ENCODE measurements at places on chromosomes 6 and 20.

DNA sequence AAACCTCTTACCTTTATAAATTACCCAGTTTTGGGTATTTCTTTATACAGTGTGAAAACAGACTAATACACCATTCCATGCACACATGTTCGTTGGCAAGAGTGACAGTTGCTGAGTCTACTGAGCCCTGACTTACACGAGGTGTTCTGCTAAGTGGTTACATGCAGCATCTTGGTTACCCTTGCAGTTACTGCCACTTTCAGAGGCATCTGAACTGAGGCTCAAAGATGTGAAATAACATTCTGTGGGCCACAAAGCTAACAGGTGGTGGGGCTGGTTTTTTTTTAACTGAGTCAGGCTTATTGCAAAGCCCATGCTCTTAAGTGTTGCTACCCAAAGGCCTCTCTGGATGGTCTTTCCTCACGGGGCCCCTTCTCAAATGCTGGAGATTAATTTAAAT, 54.4 kb upstream of the GTSF1L start:
- no peak for DNase-seq

GRCh38 chr6:37016995-37017394, 11.5 kb downstream of the FGD2 start:
- DNase-seq = no peak

DNA sequence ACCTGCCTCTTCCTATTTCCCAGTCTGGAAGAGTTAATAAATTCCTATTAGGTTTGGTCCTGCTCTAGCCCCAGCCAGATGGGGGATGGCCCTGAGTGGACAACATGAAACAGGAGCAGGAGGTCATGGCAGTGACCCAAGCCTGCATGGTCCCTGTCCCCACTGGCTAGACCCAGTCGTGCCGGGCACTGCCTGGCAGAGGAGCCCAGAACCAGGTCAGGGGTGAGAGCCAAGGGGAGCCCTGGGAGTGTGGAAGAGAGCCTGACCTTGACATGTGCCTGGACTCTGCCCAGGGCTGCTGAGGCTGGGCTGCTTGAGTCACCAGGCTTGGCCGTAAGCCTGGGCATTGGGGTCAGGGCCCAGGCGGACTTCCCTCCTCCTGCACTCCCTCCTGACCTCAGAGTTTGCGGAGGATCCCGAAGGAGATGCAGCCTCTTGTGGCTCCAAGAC, 3.6 kb downstream of the AVP start:
- DNase-seq = no peak

- DNase-seq = no peak
Measured at GRCh38 chr6:88413459-88413858, 247.3 kb upstream of the CNR1 start.

- DNase-seq = no peak
Measured at GRCh38 chr6:47157063-47157462, 114.9 kb upstream of the ADGRF1 start.

- no peak for DNase-seq
Measured at GRCh38 chr6:85421972-85422371, 27.9 kb upstream of the NT5E start.

DNA sequence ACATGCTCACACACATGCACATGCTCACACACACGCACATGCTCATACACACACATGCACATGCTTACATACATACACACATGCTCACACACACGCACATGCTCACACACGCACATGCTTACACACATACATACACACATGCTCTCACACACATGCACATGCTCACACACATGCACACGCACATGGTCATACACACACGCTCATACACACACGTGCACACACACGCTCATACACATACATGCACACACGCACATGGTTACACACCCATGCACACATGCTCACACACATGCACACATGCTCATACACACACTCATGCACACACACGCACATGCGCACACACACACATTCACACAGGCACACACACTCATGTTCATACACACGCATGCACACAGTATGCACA, 20.8 kb upstream of the RPS6KA2 start:
- DNase-seq = no peak
